ENCODE measurements at places on chromosomes 12 and 14.

DNA sequence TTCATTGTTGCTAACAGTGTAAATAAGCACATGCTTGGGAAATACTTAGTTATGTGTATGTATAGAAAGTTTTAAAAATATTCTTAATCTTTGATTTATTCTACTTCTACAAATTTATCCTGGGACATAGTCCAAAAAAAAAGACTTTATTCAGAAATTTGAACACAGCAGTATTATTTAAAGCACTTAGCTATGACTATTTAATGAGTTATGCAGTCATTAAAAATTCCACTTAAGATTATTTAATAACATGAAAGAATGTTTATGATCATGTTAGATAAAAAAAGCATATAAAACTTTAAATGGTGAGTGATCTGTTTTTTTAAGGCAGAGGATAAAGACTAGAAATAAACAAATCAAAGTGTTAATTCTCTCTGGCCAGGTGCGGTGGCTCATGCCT is 78.3 kb downstream of the BAZ1A start:
- DNase-seq, result no peak

DNA sequence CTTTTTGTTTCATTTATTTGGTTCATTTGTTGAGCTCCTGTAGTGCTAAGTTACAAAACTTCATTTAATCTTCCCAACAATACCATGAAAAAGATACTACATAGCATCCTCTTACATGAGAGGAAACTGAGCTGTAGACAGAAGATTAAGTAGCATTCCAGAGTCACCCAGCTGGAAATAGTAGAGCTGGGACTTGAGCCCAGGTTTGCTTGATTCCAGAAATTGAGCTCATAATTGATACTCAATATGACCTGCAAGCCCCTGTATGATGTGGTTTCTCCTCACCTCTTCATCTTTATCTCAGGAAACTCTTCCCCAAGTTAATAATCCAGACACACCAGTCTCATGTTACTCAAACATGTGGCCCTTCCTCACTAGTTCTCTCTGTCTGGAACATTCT is 87.0 kb upstream of the DAAM1 start:
- no peak for DNase-seq

- DNase-seq, result no peak
Measured at GRCh38 chr12:111444314-111444924, 38.7 kb downstream of the SH2B3 start.

- DNase-seq, result no peak
Measured at GRCh38 chr12:45290216-45290605, 74.3 kb downstream of the ANO6 start.

- DNase-seq, result no peak
Measured at GRCh38 chr12:75239987-75240386, 30.3 kb upstream of the KCNC2 start.

- no peak for DNase-seq
Measured at GRCh38 chr14:65019944-65020566, 33.4 kb downstream of the FNTB start.

DNA sequence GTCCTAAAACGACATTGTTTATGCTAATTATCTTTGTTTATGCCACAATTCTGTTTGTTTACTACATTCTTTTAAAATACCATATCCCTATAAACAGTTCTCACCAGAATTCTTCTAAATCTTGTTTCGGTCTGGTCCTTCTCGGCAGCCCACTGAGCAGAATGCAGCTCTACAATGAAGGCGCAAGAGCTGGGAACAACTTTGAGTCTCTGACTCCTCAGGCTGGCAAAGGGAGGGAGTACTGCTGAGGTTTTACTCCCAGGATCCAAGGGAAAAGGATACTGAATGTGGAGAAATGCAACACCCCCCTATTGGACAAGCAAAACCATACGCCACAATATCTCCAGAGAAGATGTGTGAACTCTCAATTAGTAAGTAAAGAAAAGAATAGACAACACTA is 5.4 kb downstream of the SOX5 start:
- no peak for DNase-seq

DNA sequence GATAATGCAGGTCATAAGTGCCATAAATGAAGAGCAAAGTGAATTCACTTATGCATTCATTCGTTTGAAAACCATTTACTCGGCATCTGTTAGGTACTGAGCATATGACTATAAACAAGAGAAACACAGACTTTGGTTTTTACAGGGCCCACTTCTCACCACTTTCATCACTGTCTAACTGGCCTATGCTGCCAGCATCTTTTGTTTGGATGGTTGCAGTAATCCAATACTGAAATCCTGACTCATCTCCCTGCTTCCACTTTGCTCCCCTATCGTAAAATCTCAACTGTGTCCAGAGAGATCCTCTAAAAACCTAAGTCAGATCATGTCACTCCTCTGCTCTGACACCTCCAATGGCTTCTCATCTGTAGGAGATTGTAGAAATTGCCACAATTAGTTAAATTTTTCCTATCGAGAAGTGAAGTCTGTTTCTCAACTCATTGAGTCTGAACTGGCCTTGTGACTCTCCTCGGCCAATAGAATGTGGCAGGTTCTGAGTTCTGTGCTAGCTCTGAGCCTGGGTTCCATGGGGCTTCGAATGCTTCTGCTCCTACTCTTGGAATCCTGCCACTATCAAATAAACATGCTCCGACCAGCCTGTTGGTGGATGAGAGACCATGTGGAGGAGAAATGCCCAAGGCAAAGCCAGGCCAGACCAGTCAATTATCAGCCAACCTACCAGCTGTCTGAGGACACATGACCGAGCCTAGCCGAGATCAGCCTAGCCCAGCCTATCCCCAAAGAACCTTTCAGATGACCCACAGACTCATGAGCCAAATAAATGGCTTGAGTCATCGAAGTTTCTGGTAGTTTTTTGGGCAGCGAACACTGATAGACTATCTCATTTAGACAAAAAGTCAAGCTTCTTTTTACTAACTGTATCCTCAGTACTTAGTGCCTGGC is 2.2 kb upstream of the BATF start:
- no peak for DNase-seq

- no peak for DNase-seq
Measured at GRCh38 chr14:78823516-78823915, 653.3 kb downstream of the NRXN3 start.

GRCh38 chr12:128009108-128009507 is 257.9 kb upstream of the TMEM132C start:
- no peak for DNase-seq

DNA sequence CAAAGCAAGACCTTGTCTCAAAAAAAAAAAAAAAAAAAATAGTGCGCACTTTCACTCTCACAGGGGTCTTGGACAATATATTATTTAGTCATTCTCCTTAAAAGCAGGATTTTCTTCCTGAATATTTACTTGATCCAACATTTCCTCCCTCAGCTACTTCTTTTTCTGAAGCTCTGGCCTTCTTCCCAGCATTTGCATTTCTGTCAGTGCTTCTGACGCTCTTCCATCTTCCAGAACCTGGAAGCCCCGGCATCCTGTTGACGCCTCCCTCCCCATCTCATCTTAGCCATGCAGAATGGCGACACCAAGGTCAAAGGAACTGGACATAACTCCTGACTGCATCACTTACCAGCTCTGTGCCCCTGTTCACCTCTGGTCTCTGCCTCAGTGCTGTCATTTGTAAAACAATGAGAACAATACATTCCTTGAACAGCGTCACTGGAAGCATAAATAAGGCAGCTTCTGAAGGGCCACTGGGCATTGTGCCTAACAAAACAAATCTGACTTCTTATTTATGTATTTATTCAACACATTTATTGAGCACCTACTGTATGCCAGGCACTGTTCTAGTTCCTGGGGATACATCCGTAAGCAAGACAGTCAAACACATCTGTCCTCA is 90.9 kb upstream of the MDM1 start:
- DNase-seq, result no peak

- no peak for DNase-seq
Measured at GRCh38 chr12:64390275-64390851, at the start of gene C12orf56. Gene C12orf56, minus strand, starts transcription at chr12:64390758. Its CDS starts 193 bp downstream, at chr12:64390565.

GRCh38 chr12:114636723-114637480 is 47.1 kb downstream of the TBX3 start:
- no peak for DNase-seq

DNA sequence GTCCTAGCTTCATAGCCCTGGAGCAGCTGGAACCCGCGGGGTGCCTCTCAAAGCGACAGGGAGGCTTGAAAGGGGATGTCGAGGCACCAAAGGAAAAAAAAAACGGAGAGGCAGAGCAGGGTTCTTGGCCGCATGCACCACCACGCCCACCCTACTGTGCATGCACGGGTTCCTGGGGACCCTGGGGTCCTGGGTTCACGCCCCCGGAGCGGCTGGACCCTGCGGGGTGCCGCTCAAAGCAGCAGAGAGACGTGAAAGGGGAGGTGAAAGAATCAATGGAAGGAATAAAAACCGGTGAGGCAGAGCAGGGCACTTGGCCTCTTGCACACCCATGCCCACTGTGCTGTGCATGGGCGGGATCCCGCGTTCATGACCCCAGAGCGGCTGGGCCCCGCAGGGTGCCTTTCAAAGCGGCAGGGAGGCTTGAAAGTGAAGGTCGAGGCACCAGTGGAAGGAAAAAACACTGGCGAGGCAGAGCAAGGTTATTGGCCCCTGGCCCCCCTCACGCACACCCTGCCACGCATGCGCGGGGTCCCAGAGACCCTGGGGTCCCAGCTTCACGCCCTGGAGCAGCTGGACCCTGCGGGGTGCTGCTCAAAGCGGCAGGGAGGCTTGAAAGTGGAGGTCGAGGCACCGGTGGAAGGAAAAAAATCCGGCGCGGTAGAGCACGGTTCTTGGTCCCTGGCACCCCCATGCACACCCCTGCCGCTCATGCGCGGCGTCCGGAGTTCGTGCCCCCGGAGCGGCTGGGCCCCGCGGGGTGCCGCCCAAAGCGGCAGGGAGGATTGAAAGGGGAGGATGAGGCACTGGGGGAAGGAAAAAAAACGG is 318.5 kb downstream of the ALG10 start:
- DNase-seq, result no peak

- DNase-seq, result no peak
Measured at GRCh38 chr14:67523764-67524633, 9.1 kb upstream of the PLEKHH1 start.
